Activated T-helper 17 cell treated with anti-CD3 and anti-CD28 coated beads, Interleukin-2, amount 50 U/mL, for 72 hours (primary cell): ENCODE measurements at places on chromosomes 5 and 9. TPM values are rescaled to one million over a fixed set of nuclear protein-coding genes. Genes with fewer than 3 reads are reported as not detected.

The CAMK4 gene
- 36.0 TPM for total RNA-seq

The CDKN2B gene
- 0.19 TPM for total RNA-seq

The NRARP gene
- total RNA-seq = 0.86 TPM

The N4BP3 gene
- 8.1 TPM for total RNA-seq

The UGCG gene
- 15.1 TPM for total RNA-seq
